HEK293T (cell line): ENCODE measurements at places on chromosomes 4 and X.

DNA sequence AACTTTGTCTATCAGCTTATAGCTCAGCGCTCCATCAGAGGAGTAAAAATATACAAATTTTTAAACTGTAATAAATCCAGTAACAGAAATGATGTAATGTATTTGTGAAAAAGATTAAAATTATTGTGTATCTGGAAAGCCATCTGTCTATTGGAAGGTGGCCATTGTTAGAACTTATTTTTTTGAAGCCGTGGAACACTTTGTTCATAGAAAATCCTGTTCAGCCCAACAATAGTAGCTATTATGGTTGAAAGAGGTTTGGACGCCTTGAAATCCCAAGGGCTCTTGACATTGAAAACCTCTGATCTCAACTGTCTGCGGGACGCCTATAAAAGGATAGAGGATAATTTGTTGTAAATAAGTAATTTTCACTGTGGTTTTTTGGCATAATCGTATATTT lies 98.3 kb downstream of the RAPGEF2 start:
- no peak for DNase-seq

DNA sequence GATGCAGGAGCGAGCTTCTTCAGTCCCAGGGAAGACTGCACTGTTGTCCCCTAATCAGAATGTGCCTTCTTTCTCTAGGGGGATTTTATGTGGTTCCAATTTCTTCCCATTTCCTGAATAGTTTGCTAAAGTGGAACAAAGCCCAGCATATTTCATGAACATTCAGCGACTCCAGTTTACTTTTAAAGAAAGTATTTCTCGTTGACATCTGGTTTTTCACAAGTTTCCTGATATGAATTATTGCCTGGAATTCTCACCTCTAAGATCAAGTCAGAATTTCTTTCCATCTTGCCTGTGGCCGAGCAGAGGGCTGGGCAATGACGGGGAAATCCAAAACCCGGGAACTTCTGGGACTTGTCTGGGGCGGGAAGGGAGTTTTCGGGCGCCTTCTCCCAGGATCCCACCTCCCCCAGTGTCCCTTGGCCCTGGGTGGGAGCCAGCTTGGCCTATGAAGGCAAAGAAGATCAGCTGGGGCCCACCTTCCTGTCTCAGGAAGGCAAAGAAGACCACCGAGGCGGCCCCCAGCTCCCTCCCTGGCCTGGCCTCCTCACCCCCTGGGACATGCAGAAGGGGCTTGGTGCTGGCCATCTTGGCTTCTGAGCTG lies 15.4 kb downstream of the SORCS2 start:
- DNase-seq = no peak

GRCh38 chr4:78612398-78613178 lies 61.0 kb downstream of the ANXA3 start:
- peak; percentile 14 for DNase-seq

DNA sequence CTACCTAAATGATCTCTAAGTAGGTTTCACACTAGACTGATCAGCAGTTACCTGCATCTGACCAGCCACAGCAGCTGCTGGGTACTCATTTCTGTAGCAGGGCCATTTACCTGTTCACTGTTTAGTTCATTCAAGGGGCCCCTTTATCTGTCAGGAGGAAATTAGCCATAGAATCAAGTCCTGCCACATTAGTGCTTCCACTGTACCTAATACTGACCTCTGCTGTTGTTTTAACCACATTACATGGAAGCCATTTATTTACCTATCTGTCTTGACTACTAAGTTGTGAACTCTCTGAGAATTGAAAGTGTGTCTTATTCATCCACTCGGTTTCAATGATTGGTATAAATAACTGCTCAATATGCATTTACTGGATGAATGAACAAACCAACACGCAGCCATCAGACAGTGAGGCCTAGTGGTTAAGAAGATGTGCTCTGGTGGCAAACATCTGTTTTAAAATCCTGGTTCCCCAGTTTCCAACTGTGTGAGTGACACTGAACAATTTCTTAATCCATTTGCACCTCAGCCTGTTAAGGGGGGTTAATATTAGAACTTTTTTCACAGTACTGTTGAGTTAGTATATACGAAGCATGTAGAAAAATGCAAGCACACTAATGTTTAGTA lies 30.0 kb upstream of the ANXA5 start:
- peak; percentile 56 for DNase-seq

DNA sequence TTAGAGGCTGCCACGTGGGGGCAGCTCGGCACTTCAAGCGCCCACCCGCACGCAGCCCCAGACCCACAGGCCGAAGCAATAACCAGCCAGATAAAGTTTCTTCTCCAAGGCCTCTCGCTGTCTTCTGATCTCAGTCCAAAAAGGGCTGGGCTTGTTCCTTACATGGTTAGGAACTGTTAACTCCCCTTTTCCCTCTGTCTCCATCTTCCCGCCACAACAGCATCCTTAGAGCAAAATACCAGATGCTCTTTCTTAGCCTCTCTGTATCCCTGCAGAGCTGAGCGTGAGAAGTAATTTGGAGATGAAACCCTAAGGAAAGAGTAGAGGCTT lies 23.4 kb upstream of the KIAA1210 start:
- no peak for DNase-seq

- DNase-seq = no peak
These were observed 1212.2 kb upstream of the TENM3 start for GRCh38 chr4:181030961-181031360.

DNA sequence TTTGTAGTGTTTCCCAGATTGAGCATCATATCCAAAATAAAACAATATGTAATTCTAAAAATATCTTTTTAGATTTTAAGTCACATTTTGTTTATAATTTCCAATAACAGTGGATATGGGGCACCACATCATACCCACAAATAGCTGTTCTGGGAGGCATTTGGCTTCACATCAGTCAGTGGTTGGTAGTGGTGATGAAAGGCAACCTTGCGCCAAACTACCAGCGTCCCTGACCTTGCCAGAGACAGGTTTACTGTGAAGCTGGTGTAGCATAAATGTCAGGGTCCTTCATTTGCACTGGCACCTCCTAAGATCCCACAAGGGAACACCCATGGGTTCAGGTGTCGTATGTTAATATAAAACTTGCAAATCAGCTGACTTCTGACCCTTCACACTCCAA lies 222.2 kb downstream of the DCTD start:
- no peak for DNase-seq

DNA sequence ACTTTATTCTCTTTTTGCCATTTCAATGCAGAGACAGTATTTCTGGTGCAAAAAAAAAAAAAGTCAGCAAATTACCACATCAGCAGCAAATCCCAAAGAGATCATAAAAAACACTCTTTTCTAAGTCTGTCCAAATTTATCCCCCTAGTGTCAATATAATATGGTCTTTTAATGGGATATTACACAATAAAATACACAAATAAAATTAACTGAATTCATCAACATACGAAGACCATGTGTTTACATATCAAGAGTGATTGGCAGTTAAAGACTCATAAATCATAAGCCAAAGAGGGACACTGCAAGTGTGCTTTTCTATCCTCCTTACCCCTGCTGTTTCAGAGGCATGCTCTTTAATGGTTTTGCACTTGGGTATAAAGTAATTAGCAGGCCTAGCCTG lies 340.2 kb upstream of the DKK2 start:
- DNase-seq = no peak

DNA sequence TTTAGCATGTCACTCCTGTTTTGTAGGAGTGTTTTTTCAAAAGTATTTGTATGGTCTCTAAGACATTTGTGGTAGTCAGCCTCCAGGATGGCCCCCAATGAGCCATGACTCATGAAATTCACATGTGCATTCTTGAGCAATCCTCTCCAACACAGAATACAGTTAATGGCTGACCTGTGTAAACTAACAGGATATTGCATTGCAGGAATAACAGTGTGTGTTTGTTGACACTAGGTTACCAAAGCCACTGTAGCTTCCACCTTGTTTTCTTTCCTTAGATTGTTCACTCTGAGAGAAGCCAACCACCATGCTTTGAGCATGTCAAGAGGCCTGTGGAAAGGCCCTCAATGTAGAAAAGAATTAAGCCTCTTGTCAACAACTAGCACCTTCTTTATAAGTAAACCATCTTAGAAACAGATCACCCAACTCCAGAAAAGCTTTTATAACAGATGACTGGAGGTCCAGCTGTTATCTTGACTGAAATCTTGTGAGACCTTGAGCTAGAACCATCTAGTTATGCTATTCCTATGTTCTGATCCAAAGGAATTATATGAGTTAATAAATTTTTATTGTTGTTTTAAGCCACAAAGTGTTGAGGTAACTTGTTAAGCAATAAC lies 28.5 kb downstream of the TBCK start:
- DNase-seq = peak; percentile 6
